ENCODE measurements at places on chromosomes 16 and 17. TPM values are rescaled to one million over a fixed set of nuclear protein-coding genes. Genes with fewer than 3 reads are reported as not detected.

GRCh38 chr16:85856585-85856984, 42.4 kb upstream of the IRF8 start:
- no peak for DNase-seq

GRCh38 chr16:28062847-28063521, 530 bp downstream of the GSG1L start:
- DNase-seq = peak; percentile 38

- no peak for DNase-seq
Observed at GRCh38 chr16:72500545-72500944, 328.6 kb upstream of the PMFBP1 start.

GRCh38 chr17:37527249-37527851, 37.7 kb downstream of the DUSP14 start:
- DNase-seq = no peak

- no peak for DNase-seq
Observed at GRCh38 chr17:81659038-81659437, 2.7 kb upstream of the PDE6G start.

DNA sequence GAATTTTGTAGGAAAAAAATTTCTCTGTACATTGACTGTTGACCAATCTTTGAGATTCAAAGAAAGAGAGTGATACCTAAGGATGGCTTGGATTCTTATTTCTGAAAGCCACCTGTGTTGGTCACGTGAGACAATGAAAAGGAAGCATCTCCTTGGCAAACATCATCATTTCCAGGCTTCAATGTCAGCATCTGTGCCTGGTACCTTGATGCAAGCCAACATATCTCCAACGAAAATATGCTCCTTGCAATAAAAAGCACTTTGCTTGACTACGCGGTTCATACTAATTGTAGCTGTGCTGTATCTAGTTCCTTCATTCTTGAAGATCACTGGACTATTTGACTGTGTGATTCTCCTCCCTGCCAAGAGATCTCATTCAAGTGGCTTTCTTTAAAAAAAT, 503.4 kb upstream of the PSMD7 start:
- DNase-seq = no peak

DNA sequence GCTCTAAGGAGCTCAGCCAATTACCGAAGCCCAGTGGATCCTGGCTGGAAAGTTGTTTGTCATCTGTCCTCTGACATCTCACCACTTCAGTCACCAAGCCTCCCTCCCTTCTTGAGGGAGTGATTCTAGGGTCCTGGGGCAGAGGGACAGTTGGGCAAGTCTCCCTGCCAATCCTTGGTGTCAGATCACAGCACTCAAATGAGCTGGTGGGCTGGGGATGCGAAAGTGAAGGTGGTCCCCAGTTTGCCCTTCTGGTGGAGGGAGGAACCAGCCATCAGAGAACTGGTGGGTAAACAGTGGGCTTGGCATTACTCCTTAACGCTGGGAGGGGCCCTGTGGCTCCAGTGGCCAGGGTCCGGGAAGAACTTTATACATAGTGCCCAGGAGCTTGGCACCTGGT, 4.4 kb upstream of the CALB2 start:
- no peak for DNase-seq

GRCh38 chr17:15883617-15884111, 61.3 kb upstream of the ADORA2B start:
- DNase-seq = no peak

DNA sequence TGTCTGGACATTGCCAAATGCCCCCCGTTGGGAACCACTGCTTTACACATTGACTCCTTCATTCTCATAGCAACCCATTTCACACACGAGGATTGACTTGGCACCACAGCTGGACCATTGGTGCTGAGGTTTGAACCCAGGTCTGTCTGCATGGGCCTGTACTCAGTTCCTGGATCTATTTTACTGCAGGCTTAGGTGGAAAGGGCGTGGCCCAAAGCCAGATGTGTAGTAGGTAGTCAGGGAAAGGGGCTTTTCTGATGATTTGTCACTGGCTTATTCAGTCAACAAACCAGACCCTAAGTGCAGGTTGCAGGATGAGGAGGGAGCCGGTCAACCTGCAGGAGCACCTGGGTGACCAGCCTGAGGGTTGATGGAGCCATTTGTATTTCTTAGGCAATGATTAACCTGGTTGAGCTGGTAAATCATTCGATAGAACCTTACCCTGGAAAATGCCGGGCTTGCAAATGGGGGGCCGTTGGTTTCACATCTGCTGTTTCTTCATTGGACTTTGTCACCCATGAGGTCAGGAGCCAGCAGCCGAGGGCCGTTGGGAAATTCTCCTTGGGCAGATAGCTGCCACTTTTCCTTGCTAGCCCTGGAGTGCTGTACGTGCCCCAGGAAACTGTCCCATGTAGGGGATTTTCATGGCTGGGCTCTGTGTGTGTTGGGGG, 104.4 kb downstream of the CMIP start:
- no peak for DNase-seq

DNA sequence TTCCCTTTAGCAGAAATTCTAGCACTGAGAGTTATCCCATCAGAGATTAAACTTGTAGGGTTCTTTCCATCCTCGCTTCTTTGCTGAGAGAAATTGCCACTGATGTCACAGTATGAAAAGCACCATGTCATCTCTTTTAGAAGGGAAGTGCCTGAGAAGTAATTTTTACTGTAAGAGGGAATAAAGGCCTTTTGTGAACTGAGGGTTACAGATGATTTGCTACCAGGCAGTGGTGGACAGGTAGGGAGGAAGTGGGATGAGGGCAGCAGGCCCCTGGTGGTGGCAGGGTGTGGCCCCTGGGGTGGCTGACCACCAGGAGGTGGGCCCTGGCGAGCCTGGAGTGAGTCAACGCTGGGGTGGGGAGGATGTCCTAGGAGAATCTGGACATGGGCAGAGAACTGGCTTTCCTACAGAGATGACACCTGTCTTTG, 6.4 kb upstream of the MILR1 start:
- DNase-seq = no peak

- peak; percentile 22 for DNase-seq
Observed at GRCh38 chr17:79842656-79843473, 3.6 kb upstream of the CBX4 start.

DNA sequence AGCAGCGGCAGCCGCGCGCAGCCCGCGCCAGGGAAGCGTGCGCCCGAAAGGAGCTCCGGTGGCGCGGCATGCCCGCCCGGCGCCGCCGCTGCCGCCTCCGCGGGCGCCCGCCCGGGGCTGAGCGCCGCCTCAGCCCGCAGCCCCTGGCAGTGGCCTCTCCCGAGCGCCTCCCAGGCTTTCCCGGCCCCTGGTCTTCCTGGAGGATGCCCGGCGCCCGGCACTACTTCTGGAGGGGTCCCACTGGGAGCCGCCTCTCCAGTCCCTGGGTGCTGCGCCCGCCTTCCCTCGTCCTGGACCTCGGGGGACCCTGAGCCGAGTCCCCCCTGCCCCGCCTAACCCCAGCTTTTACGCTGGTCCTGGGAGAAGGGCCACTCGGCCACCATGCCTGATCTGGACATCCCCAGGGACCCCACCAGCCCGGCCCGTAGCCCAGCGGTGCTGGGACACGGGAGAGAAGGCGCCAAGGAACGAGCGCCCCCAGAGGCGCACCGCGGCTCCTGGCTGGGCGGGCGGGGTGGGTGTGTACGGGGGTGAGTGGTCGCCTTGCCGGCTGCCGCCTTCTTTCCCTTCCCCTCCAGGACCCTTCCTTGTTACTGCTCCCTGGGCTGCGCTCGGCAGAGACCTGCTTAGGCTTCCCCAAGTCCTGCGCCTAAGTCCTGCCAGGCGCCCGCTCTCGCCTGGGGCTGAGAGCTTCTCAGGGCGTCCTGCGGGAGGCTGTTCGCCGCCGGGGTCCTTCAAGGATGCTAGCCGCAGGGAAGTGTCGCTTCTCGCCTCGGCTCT, 704 bp downstream of the ASIC2 start:
- peak; percentile 66 for DNase-seq

DNA sequence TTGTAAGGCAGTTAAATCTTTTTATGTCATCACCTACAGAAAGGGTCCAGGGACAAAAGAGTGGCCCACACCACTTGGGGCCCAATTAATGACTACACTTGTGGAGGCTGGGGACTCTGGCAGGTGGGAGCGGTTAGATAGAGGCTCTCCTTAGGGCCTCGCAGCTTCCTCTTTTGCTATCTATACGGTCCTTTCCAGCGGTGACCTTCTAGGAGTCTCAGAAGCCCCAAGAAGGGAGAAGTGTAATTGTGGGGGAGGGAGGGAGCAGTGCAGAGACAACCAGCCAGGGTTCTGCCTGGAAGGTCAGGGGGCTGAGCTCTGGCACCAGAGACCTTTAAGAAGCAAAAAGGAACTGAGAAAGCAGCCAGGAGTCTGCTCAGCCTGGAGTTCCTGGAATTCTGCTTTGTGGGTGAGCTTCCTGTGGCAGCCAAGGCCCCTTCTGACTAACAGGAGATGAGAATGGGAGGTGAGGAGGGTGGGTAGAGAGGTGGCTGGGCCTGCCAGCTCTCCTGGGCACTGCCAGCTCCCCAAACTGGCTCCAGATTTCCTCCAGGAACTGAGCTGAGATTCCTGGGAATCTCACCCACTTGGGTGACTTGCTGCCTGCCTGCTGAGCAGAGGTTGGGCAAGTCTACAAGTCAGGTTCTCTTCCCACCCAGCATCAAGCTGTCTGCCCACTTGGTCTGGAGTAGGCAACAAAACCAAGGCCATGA, 16.3 kb upstream of the MAP3K14 start:
- DNase-seq = no peak

GRCh38 chr16:86338403-86339115, 171.8 kb upstream of the FOXF1 start:
- DNase-seq = no peak

- DNase-seq = no peak
Observed at GRCh38 chr17:35864853-35865252, 3.8 kb downstream of the HEATR9 start.

DNA sequence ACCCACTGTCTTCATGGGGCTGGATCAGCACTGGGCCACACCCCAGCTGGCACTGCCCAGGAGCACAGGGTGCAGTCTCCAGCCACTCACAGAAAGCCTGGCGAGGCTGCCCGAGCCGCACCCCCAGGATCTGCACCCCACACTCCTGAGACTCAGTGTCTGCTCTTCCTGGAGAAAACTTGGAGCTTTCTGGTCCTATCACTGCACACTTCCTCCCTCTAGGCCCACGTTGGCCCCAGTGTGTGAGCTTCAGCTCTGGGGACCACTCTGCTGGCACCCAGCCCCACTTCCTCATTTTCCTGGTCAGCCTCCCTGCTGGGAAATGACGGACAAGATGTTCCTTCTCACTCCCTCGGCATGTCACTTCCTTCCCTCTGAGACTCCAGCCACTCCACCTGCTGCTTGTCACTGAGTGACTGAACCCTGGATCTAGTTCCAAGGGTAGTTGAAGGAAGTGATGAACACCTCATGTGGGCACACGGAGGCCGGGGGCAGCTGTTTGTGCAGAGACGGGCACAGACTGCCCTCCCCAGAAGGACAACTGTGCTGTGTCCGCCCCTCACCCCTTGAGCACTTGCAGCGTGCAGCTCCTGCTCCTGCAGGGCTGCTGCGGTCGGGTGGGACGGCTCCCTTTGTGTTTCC, 29.0 kb downstream of the ZC3H18 start:
- no peak for DNase-seq

- DNase-seq = peak; percentile 46
Observed at GRCh38 chr16:51951668-51952298, 595.2 kb downstream of the TOX3 start.

DNA sequence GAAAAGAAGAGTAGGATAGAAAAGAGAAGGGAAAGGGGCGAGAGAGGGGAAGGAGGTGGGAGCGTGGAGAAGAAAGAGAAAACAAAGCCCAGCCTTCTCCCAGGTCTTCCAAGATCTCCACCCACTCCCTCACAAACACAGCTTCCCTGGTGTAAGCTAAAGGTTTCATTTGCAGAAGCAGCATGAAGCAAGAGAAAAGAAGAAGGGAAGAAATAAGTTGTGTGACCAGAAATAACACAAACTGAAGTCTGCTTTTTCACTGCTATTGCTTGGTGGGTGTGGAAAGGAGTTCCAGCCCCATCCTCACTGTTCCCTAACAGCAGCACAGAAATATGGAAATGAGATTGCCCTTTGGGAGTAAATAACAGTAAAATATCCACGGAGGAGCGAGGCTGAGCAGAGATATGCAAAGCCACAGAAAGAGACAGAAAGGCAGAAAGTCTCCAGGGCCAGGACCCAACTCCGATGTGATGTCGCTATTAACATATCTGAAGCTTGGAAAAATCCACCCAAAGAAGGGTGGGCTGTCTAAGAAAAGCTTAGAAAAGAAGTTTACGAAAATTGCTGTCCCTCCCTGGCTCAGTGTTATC, 10.3 kb upstream of the GAS7 start:
- DNase-seq = no peak

GRCh38 chr17:30253312-30253711, 17.8 kb upstream of the SLC6A4 start:
- DNase-seq = no peak

CDC42EP4 gene
- total RNA-seq = 18.4 TPM

HEATR9 gene
- total RNA-seq = not detected

CCL16 gene
- not detected for total RNA-seq

TMEM235 gene
- 0.24 TPM for total RNA-seq

CDT1 gene
- total RNA-seq = 154 TPM

CDH3 gene
- 136 TPM for total RNA-seq

CEP20 gene
- 35.7 TPM for total RNA-seq

TBC1D3I gene
- 0.39 TPM for total RNA-seq

PDE6G gene
- 4.4 TPM for total RNA-seq

EMP2 gene
- total RNA-seq = 15.2 TPM
